ENCODE measurements at places on chromosomes 6 and 20.
A peak's percentile ranks its signal among the peaks of the same experiment; 100 is the strongest.

DNA sequence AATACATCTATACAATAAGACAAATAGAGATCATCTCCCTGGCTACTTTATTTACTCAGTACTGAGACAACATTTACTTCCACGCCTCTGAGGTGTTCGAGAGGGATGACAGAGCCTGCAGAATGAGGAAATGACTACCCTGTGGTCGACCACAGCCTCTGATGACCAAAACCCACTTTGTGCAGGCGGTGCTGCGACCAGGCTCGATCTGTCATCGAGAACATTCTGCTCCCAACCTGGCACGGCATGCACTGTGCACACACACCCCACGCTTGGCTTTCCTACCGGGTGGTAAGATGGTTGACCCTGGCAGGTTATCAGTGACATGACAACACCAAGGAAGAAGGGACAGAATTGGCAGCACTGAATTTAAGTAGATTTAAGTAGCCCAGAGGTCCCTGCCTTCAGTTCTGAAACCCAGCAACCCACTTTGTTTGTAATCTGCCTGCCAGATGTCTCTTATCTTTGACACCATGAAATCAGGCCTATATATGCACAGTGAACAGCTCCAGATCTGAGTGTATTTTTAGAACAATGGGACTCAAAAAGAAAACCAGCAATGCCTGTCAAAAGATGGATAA lies 42.6 kb downstream of the TTI1 start:
- DNase-seq = peak; percentile 34

- no peak for DNase-seq
These were observed 9.9 kb upstream of the SNX9 start for GRCh38 chr6:157813191-157813590.

GRCh38 chr20:50272030-50272723 lies 81.5 kb downstream of the CEBPB start:
- no peak for DNase-seq

- DNase-seq = no peak
These were observed 79.3 kb upstream of the NAA20 start for GRCh38 chr20:19937651-19938420.

DNA sequence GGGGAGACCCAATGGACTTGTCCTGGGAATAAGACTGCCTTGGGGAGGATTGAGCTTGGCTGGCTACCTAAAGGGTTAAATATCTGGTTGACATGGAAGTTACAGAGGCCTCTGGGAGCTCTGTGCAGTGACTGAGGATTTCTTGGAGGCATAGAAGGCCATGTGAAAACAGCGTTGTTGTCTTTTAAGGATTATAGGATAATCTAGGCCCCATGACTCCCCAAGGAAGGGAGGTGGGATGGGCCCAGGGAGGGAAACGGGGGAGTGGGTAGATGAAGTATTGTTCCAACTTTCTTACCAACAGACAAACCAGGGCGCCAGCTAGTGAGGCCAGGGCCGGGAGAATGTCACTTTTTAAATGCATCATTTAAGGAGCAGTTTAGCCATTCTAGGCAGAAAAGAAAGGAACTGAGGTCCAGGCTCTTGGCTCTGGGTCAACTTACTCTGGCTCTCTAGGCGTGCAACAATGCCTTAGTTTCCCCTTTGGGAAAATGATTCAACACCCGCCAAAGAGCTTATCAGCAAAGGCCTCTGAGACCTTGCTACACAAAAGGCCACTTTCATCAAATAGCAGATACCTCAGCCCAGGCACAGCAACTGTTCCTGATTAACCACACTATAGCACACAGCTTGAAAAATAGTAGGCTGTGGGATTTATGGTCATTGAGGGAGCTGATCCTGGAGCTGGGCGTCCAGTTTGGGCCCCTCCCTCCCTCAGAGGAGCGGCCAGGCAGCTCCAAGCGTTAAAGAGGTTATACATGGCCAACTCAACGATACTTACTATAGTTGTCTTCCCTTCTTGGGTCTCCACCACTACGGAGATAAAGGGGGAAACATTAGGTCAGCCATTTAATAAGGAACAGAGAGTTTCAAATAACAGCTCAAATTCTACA lies 7.0 kb downstream of the MRPS18A start:
- DNase-seq = no peak

GRCh38 chr20:21302664-21303060 lies 469 bp upstream of the XRN2 start:
- no peak for DNase-seq

DNA sequence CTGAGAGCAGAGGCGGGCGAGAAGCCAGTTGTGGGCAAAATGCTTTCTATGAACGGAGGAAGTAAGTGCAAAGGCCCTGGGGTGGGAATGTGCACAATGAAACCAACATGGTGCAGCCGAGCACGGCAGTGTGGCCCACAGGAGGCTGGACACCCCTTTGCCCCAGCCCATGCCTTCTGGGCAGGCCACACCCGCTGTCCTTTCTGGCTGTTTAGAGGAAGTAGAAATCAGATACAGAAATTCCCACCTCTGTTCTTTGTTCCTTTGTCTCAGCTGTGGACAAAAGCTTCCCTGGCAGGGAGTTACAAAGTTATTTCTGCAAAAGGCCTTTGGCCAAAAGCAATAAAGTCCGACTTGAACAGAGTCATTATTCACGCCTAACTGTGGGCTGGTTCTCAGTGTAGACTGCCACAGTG lies 11.9 kb downstream of the SULF2 start:
- DNase-seq = no peak

DNA sequence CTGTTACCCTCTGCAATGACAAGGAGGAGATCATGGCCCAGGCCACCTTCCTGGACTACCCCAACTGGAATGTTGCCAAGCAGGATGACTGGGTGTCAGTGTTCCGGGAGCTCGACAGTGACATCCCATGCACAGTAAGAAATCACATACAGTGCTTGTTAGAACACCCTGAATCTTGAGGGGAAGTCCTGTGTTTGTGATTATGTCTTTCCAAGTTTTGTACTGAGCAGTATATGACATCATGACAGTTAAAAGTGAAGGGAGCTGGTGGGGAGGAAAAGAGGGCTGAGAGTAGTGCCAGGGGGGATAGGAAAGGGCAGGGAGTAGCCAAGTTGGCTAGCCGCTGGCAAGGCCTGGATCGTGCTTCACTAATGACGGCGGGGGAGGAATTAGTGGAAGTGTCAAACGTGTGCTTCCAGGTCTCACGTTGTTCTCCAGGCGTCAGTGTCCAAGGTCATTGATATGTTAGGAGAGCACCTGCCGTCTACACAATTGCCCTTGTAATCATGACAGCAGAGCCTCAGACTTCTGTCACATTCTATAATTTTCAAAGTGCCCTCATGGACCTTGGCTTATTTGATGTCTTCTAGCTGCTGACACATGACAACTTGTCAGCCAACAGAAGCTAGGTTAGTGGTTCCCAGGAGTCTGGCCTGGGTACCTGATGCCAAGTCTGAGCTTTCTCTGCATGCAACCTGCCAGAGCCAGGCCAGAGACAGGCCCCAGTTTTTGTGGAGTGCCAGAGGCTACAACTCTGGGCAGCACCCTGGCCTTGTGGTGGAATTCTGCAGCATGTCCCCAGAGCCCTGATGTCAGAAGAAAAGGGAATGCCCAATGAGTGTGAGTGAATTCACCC lies 18.8 kb downstream of the CFAP61 start:
- DNase-seq = no peak

DNA sequence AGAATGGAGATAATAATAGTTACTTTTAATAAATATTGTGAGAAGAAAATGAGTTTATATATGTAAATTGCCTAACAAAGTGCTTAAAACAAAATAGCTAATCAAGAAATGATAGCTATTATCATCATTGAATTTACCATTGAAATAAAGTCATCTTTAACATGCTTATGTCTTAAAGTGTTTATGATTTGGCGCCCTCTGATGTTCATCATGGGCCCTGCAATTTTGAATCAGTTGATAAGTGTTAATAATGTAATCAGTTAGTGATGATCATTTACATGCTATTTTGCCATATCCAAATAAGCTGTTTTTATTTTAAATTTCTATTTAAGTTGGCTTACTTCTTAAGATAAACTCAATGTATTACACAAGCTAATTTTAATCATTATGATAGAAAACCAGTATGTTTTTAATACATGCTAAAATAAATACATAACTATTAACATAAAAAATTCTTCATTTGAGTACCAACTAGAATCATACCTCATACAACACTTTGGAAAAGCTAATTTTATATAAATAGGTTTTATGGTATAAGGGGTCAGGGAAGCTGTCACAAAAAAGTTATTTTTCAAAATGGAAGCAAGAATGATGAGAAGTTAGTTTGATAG lies 39.2 kb upstream of the TPD52L1 start:
- DNase-seq = peak; percentile 27

GRCh38 chr6:151806757-151807512 lies 547 bp upstream of the ESR1 start:
- DNase-seq = no peak

- DNase-seq = no peak
These were observed 20.8 kb upstream of the TRAF3IP2 start for GRCh38 chr6:111626441-111626840.

DNA sequence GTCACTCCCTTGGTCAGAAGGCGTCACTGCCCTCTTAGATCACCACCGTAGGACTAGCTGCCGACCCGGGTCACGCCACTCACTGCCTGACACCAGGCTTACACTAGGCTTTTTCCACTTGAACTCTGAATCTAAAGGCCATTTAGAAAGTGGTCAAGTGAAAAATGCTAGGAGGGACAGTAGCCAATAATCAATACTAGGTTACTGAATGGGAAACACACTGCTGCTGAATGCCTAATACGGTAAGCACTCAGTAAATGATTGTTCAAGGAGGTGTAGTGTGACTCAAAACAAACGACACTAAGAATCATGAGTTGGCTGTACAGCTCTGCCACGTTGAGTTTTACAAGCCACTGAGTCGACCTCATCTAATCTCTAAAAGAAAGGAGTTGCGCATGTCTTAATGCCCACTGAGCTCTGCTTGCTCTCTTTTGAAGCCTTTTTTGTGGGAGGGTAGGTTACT lies 760 bp upstream of the IBTK start:
- peak; percentile 36 for DNase-seq

DNA sequence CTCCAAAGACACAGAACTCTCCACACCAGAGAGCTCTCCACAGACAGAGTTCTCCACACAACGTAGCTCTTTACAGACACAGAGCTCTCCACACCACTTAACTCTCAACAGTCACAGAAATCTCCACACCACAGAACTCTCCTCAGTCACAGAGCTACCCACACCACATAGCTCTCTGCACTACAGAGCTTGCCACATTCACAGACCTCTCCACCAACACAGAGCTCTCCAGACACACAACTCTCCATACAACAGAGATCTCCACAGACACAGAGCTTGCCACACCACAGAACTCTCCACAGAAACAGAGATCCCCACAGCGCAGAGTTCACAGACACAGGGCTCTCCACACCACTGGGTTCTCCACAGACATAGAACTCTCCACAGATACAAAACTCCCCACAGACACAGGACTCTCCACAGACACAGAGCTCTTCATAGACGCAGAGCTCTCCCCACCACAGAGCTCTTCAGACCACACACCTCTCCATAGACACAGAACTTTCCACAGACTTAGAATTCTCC lies 52.5 kb downstream of the ERMARD start:
- no peak for DNase-seq

DNA sequence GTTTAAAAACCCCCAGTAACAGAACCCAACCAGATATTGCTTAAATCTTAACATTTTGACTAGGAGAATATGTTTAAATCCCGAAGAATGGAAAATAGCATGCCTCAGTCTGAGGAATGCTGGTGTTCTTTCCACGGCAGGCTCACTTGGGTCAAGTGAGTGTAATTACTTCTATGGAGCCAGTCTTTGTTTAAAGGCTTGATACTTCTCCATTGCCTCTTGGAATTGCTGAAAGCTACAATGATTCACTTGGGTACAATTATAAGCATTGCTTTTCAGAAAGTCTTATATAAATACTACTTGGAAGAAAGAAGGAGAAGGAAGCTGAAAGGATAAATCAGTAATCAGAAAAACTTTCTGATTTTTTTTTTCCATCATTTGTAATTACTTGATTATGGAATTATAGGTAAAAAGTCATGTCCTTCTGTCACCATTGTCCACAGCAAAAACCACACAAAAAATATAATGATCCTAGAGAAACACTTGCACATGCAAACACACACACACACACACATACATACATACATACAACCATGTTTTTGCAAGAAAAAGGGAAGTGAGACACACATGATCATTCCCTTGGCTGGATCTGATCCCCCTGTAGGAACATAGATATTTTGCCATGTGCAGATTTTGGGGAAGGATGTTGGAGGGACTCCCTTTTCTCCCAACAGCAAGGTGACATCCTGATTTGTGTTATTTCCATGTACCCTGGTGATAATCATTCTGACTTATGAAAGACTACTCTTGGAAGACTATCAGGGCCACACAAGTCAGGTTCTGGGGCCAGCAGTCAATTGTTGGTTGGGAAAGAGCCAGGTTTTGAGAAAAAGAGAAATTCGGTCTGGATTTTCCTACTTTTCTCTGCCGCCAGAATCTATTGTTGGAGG lies 396.0 kb upstream of the BTBD3 start:
- DNase-seq = no peak
